ENCODE measurements at places on chromosomes 11 and 22. TPM values are rescaled to one million over a fixed set of nuclear protein-coding genes. Genes with fewer than 3 reads are reported as not detected.
A peak's percentile ranks its signal among the peaks of the same experiment; 100 is the strongest.

Gene OTOG
- total RNA-seq: not detected

Gene KCNQ1OT1
- 0.72 TPM for total RNA-seq

Gene RTN4RL2
- total RNA-seq: not detected

Gene MN1
- total RNA-seq: 0.39 TPM

Gene NTM
- total RNA-seq: not detected

Gene OR9G1
- total RNA-seq: not detected

Gene ZNF280B
- total RNA-seq: 1.0 TPM

Gene GLYATL2
- total RNA-seq: not detected

Gene MOV10L1
- not detected for total RNA-seq

Gene SLC15A3
- total RNA-seq: 1.0 TPM

- peaks cover 35% of the 10 kb centered on the region for H3K36me3 ChIP-seq
- DNase-seq: no peak
- H3K4me1 ChIP-seq: peaks cover 30% of the 10 kb centered on the region
- H3K4me3 ChIP-seq: peak overlapping the region; percentile 43
- H3K27ac ChIP-seq: peak overlapping the region; percentile 28
- no peaks in the 10 kb centered on the region for H3K27me3 ChIP-seq
These were observed 3.1 kb downstream of the EIF3M start for GRCh38 chr11:32586576-32587190.

- no peak overlapping the region for H3K4me3 ChIP-seq
- no peaks in the 10 kb centered on the region for H3K27me3 ChIP-seq
- DNase-seq: no peak
- no peak overlapping the region for H3K27ac ChIP-seq
- H3K4me1 ChIP-seq: no peaks in the 10 kb centered on the region
These were observed 18.3 kb downstream of the SLC5A12 start for GRCh38 chr11:26703411-26704191.

- DNase-seq: no peak
- H3K36me3 ChIP-seq: no peaks in the 10 kb centered on the region
- no peaks in the 10 kb centered on the region for H3K27me3 ChIP-seq
- H3K4me1 ChIP-seq: no peaks in the 10 kb centered on the region
These were observed 7.8 kb downstream of the PRDM11 start for GRCh38 chr11:45154276-45154675.

DNA sequence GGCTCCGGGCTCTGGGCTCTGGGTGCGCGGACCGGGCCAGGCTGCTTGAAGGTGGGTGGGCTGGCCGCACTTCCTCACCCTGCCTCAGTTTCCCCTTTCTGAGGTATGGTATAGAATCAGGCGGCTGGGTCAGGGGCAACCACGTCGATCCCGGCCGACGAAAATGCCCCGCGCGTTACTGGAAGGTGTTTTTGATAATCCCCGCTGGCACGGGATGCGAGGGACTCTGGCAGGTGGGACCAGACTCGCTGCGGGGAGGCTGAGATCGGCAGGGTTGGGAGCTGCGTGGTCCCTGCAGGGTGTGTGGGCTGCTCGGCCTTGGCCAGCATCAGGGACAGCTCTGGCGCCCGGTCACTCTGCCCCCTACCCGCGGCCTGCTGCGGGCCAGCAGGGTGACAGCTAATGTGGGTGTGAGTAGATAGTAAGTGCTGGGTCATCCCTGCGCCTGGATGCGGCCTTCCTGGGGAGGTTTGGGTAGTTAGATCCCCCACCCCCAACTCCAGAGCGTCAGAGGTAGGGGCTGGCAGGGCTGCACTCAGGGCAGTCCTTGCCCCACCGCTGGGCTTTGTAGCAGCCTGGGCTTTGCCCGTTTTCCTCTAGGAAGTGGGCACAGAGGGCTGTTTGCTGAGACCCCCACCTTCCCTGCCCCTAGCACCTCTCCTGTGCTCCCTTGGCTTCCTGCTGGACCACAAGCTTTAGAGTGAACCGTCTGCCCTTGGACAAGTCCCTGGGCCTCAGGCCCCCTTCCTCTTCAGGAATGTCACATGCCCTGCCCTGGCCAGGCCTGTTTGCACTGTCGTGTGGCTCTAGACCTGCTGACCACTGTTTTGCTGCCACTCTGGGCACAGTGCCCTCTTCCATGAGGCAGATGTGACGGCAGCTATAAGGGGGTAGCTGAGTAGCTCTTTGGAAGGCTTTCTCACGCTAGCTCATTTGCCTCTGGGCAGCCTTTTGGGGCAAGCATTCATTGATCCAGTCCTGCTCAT, 579 bp downstream of the TANGO2 start:
- peak overlapping the region; percentile 77 for H3K4me3 ChIP-seq
- H3K36me3 ChIP-seq: no peaks in the 10 kb centered on the region
- H3K27ac ChIP-seq: peak overlapping the region; percentile 78
- H3K27me3 ChIP-seq: no peaks in the 10 kb centered on the region
- H3K4me1 ChIP-seq: peaks cover 43% of the 10 kb centered on the region
- peak; percentile 32 for DNase-seq

DNA sequence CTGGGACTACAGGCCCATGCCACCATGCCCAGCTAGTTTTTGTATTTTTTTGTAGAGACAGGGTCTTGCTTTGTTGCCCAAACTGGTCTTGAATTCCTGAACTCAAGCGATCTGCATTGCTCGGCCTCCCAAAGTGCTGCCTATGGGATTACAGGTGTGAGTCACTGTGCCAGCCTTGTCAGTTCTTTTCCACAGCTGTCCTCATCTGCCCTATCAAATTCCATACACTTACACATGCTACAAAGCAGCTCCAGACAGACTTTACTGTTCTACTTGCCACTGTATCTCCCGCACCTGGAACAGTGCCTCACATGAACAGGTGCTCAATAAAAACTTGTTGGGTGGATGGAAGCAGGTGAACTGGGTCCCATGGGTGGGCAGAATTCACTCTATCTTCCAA, 8.2 kb downstream of the STX5 start:
- H3K27me3 ChIP-seq: no peaks in the 10 kb centered on the region
- no peak overlapping the region for H3K4me3 ChIP-seq
- peaks cover 72% of the 10 kb centered on the region for H3K36me3 ChIP-seq
- H3K4me1 ChIP-seq: peaks cover 5% of the 10 kb centered on the region
- no peak for DNase-seq

- H3K4me3 ChIP-seq: no peak overlapping the region
- H3K36me3 ChIP-seq: no peaks in the 10 kb centered on the region
- H3K4me1 ChIP-seq: peaks cover 3% of the 10 kb centered on the region
These were observed 9.1 kb downstream of the ACRV1 start for GRCh38 chr11:125671561-125671960.

GRCh38 chr11:129992161-129992944, 10.3 kb downstream of the PRDM10 start:
- DNase-seq: peak; percentile 49
- H3K27ac ChIP-seq: no peak overlapping the region
- no peak overlapping the region for H3K4me3 ChIP-seq
- peaks cover 11% of the 10 kb centered on the region for H3K4me1 ChIP-seq
- peaks cover 2% of the 10 kb centered on the region for H3K36me3 ChIP-seq
- no peaks in the 10 kb centered on the region for H3K27me3 ChIP-seq

- H3K27ac ChIP-seq: no peak overlapping the region
- no peak overlapping the region for H3K4me3 ChIP-seq
- no peaks in the 10 kb centered on the region for H3K27me3 ChIP-seq
- DNase-seq: no peak
- H3K36me3 ChIP-seq: no peaks in the 10 kb centered on the region
These were observed 56.2 kb downstream of the OTOG start for GRCh38 chr11:17603056-17603825.

GRCh38 chr22:44625981-44626687, 75.9 kb upstream of the PRR5 start:
- no peak overlapping the region for H3K4me3 ChIP-seq
- H3K4me1 ChIP-seq: peaks cover 3% of the 10 kb centered on the region
- H3K27me3 ChIP-seq: no peaks in the 10 kb centered on the region
- no peaks in the 10 kb centered on the region for H3K36me3 ChIP-seq
- DNase-seq: peak; percentile 78

DNA sequence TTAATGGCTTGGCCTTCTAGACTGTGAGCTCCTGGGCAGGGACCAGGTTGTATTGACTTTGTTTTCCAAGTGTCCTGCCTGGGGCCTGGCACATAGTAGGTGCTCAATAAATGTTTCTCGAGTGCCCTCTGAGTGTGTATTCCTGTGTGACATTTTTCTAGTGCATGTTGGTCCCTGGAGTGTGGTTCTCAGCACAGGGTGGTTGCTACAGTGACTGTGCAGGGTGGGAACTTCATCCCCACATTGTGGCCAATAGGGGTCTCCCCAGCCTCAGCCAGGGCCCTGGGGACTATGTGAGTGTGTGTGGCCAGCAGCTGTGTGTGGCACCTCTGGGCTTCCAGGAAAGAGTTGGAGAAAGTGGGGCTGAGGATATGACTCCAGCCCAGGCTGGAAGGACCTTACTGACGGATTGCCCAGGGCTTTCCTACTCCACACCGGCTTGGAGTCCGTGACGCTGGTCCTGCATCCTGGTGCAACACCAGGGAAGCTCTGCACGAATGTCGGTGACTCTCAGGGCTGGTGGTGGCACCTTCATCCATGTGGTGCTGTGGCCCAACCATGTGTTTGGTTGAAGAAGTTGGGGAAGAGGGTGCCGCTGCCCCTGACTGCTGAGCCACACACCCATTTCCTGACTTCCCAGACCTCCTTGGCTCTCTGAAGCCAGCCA, 9.0 kb upstream of the MARK2 start:
- no peaks in the 10 kb centered on the region for H3K4me1 ChIP-seq
- H3K36me3 ChIP-seq: no peaks in the 10 kb centered on the region
- H3K27me3 ChIP-seq: no peaks in the 10 kb centered on the region

GRCh38 chr22:34842630-34843029, 223.3 kb upstream of the ISX start:
- no peaks in the 10 kb centered on the region for H3K4me1 ChIP-seq
- H3K36me3 ChIP-seq: no peaks in the 10 kb centered on the region
- H3K4me3 ChIP-seq: no peak overlapping the region
- H3K27me3 ChIP-seq: no peaks in the 10 kb centered on the region
- H3K27ac ChIP-seq: no peak overlapping the region

DNA sequence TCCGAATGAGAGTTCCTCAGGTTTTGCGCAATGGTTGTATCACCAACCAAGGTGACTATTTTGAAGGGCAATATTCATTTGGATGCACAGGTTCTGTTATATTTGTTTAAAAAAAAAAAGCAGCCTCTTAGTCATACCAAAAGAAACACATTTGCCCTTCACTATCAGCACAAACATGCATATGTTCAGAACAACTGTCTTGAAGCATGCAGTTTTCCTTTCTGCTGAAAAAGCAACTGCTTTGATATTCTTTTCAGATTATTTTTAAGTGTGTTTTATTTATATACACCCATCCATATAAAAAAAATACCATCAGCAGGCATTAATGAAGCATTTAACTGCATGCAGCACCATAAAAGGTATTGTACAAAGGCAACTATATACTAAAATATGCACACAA, 67.8 kb downstream of the RBFOX2 start:
- no peak overlapping the region for H3K4me3 ChIP-seq

GRCh38 chr11:59175091-59175501, 3.2 kb downstream of the DTX4 start:
- no peak for DNase-seq
- H3K27ac ChIP-seq: no peak overlapping the region
- no peak overlapping the region for H3K4me3 ChIP-seq
- H3K36me3 ChIP-seq: no peaks in the 10 kb centered on the region

- DNase-seq: no peak
- no peak overlapping the region for H3K27ac ChIP-seq
- peaks cover 40% of the 10 kb centered on the region for H3K4me1 ChIP-seq
- H3K4me3 ChIP-seq: no peak overlapping the region
These were observed 1.0 kb downstream of the FUT4 start for GRCh38 chr11:94544646-94545263.

- H3K27ac ChIP-seq: no peak overlapping the region
- no peak for DNase-seq
- peaks cover 72% of the 10 kb centered on the region for H3K36me3 ChIP-seq
- H3K4me3 ChIP-seq: no peak overlapping the region
- no peaks in the 10 kb centered on the region for H3K27me3 ChIP-seq
These were observed 20.4 kb downstream of the CTR9 start for GRCh38 chr11:10771457-10771856.

- DNase-seq: peak; percentile 34
- H3K4me1 ChIP-seq: peaks cover 49% of the 10 kb centered on the region
- H3K27ac ChIP-seq: peak overlapping the region; percentile 81
- H3K4me3 ChIP-seq: peak overlapping the region; percentile 39
- peaks cover 7% of the 10 kb centered on the region for H3K27me3 ChIP-seq
These were observed 8.5 kb downstream of the DCHS1 start for GRCh38 chr11:6646918-6647679.

GRCh38 chr11:99505316-99505715, 484.6 kb downstream of the CNTN5 start:
- DNase-seq: no peak
- no peaks in the 10 kb centered on the region for H3K27me3 ChIP-seq
- H3K4me3 ChIP-seq: no peak overlapping the region
- H3K4me1 ChIP-seq: no peaks in the 10 kb centered on the region
- H3K27ac ChIP-seq: no peak overlapping the region
- H3K36me3 ChIP-seq: no peaks in the 10 kb centered on the region

DNA sequence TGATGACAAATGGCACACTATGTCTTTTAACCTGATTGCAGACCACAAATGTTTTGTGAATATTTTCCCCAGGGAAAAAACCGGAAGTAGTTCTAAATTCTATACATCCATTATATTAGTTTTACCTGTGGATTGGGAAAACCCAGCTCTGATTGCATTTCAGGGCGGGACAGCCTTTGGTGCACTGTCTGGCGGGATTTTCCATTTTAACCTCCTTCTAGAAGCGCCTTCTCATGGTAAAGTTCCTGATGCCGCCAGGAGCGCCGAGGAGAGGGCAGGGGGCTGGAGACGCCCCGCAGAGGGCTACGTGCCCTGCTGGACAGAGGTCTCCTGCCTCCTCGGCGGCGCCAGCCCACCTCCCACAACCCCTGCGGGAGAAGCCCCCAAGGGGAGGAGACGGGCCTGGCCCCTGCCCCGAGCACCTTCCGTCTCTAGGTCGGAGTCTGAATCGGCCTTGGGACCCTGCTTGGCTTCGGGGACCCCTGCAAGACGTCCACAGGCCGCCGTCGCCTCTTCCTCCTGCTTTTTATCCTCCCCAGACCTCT, 1.2 kb upstream of the P2RX6 start:
- H3K4me1 ChIP-seq: peaks cover 17% of the 10 kb centered on the region
- peak overlapping the region; percentile 13 for H3K4me3 ChIP-seq
- H3K27ac ChIP-seq: peak overlapping the region; percentile 69
- DNase-seq: no peak
- H3K27me3 ChIP-seq: no peaks in the 10 kb centered on the region

DNA sequence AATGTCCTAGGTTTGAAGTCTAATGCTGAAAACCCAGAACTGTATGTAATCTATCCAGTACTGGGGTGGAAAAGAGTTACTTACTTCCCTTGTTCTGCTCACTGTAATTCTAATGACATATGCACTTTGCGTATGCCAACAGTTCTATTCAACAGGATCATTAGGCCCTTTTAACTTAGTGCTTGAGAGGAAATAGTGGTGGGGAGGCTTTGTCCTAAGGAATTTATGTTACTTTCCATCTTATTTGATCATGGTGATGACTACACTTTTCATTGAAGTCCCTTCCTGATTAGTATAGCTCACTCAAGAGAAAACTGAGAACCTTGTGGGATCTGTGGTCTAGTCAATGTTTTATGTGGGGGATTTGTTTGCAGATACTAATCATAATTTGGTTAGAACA, 348.2 kb downstream of the GUCY1A2 start:
- H3K4me3 ChIP-seq: no peak overlapping the region
- H3K36me3 ChIP-seq: no peaks in the 10 kb centered on the region
- H3K4me1 ChIP-seq: no peaks in the 10 kb centered on the region
- no peak for DNase-seq
- no peak overlapping the region for H3K27ac ChIP-seq
